ENCODE measurements at places on chromosomes 7 and 10.
A peak's percentile ranks its signal among the peaks of the same experiment; 100 is the strongest.

- no peak for DNase-seq
Measured at GRCh38 chr10:5198386-5198785, 1.7 kb downstream of the AKR1C4 start.

GRCh38 chr7:139771001-139771956 is 6.5 kb downstream of the HIPK2 start:
- peak; percentile 86 for DNase-seq

DNA sequence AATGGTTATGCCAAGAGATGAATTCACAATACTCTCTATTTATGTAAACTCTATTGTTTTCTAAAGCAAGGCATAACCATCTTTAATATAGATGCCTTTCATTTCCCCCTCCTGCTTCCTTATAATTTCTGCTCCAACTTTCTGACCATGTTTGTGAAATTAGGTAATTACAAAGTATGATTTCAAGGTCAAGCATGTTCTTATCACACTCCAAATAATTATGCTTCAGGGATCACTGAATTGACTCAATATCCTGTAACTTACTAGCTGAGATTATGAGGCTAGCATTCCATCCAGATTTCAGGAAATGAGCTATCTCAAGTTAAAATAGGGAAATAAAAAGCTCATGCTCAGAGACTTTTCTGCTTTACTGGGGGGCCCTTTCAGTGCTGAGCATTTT is 655.9 kb upstream of the IGFBP3 start:
- peak; percentile 38 for DNase-seq

GRCh38 chr10:102982296-102982695 is 64.2 kb downstream of the CNNM2 start:
- peak; percentile 0 for DNase-seq

DNA sequence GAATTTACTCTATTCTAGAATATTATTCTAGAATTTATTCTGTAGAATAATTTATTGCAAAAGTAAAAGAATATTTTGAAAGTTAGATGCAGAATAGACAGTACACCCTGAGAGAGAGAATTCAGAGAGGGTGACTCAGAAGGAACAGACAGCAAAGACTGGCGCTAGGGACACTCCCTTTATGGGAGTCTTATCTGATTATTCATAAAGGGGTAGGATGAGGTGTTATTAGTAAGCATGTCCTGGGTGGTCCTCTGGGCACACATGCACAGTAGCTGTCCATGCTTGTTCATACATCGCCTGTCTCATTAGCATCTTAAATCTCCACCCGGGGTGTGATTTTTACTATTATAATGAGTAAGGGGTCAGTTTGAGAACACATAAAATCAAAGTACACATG is 100.1 kb downstream of the XPNPEP1 start:
- no peak for DNase-seq

- DNase-seq = no peak
Measured at GRCh38 chr7:28005075-28005846, 175.3 kb downstream of the JAZF1 start.

DNA sequence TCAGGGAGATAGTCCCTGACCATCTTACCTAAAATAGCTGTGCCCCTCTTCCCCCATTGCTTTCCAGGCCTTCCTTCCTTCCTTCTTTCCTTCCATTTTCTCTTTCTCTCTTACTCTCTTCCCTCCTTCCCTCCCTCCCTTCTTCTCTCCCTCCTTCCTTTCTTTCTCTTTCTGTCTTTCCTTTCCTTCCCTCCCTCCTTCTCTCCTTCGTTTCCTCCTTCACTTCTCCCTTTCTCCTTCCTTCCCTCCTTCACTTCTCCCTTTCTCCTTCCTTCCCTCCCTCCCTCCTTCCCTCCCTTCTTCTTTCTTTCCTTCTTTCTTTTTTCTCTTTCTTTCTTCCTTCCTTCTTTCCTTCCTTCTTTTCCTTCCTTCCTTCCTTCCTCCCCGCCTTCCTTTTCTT is 24.6 kb upstream of the MKX start:
- no peak for DNase-seq

GRCh38 chr7:106606120-106606519 is 54.8 kb downstream of the CCDC71L start:
- DNase-seq = no peak

GRCh38 chr10:110821508-110821907 is 50.2 kb upstream of the PDCD4 start:
- DNase-seq = no peak

DNA sequence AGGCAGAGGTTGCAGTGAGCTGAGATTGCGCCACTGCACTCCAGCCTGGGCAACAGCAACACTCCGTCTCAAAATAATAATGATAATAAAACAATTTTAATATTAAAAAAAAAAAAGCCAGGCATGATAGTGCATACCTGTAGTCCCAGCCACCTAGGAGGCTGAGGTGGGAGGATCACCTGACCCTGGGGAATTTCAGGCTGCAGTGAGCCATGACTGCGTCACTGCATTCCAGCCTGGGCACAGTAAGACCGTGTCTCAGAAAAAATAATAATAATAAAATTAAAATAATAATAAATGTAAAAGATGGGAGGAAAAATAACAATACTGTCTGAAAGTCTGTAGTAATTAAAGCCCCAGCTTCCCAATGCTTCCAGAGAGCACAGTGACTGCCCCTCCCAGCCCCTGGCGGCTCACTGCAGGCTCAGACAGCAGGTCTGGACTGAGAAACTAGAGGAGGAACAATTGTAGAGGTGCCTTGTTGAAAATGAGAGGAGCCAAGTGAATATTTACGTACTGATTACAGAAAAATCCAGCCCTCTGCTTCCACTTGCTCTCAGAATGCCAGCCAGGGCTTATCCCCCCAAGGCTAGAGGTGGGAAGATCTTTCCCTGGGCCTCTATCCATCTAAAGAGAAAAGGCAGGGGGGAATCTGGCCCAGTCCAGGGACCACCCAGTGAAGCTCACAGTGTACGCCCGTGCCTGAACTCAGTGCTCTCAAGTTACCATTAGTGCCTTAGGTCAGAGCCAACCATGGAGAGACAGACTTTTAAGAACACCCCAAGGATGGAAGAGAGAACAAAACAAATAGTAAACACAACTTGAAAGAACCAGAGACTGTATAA is 112.8 kb downstream of the PARD3 start:
- no peak for DNase-seq
